ENCODE measurements at places on chromosomes 12 and 14.

DNA sequence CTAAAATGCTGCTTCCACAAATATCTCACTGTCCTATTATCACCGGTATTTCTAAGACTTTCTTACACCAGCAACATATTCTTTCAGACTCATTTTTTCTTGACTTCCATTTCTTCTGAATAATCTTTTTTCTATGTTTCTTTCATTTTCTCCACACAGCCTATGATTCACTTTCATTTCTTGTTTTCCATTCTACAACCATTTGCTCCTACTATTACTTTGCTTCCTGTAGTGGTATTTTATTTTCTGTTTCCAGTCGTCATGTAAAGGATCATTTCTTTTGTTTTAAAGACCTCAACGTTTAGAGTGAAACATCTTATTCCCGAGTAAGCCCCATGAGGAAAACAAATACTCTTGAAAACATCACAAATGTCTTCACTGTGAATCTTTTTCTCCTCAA, 182.2 kb upstream of the MDGA2 start:
- DNase-seq = no peak

DNA sequence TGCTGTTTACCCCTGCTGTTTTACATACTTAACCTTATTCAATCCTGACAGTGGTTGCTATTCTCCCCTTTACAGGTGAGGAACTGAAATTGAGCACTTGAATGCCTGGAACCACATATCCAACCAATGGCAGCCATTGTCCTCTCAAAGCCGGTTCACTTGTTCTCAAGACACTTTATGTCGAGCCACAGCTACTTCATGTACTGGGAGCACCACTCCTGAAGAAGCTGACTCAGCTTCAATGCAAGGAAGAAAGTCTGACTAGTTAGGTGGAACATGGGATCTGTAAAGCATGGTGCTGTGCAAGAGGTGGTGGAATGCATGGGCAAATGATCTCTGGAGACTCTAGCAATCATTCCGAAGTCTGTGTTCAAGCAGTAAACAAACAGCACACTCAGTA, 113.9 kb upstream of the CPM start:
- no peak for DNase-seq

DNA sequence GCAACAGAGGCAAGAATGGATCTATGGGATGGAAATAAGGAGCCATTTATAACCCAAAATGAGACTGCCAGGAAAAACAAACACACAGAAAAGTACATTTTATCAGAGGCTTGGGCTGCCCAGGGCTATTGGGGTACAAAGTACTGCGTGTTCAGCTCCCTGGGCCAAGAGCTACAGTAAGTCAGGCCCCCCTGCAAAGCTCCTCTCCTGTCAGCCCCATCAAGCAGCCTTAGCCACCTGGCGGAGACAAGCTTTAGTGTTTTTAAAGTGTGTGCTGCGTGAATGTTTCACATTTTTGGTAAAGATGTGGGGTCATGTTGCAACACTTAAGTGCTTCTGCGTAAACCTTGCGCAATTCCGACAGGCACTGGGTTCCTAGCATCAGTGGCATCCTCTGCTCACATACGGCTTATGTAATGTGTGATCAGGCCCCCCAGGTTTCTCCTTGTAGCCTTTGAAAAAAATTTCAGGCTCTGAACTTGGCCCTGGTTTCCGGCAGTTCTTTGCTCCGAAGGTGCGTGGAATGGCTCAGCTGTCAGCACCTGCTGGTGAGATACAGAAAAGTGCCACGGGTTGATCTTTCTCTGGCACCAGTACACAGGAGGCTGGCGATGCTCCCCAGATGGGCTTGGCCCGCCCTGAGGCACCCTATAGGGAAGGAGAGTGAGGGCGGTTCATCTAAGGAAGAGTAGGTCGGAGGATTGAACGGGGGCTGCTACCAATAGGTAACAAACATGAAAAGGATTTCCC, 198.7 kb upstream of the EEA1 start:
- no peak for DNase-seq

GRCh38 chr14:103071544-103072251, 12.3 kb upstream of the LBHD2 start:
- DNase-seq = no peak

- no peak for DNase-seq
Measured at GRCh38 chr12:74539261-74539660, 1.6 kb downstream of the ATXN7L3B start.

DNA sequence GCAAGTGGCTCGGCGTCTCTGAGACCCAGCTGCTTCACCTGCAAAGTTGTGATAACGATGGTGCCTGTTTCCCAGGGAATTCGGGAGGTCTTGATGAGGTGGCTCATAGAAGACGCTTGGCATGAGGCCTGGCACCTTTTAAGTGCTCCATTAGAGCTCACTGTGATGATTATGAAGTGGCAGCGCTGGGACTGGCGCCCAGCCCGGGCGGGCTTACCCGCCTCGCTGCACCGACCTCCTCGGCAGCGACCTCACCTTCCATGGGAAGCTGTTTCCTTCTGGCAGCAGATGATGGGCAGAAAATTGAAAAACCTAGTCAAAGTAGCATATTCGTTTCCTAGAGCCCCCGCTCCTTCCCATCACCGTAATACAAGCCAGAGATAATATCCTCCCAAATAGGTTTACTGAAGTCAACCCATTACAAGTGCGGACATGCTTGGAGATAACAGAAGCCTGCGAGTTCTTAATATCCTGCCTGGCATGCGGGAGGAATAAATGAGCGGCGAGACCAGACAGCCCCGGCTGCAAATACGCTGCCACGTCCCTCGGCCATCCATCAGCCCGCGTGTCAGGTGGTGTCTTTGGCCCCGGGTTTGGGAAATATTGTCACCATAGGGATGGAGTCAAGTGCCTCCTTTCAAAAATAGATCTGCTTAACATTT, 35.2 kb upstream of the DLK1 start:
- DNase-seq = no peak
